ENCODE measurements at places on chromosomes 3 and 15.

DNA sequence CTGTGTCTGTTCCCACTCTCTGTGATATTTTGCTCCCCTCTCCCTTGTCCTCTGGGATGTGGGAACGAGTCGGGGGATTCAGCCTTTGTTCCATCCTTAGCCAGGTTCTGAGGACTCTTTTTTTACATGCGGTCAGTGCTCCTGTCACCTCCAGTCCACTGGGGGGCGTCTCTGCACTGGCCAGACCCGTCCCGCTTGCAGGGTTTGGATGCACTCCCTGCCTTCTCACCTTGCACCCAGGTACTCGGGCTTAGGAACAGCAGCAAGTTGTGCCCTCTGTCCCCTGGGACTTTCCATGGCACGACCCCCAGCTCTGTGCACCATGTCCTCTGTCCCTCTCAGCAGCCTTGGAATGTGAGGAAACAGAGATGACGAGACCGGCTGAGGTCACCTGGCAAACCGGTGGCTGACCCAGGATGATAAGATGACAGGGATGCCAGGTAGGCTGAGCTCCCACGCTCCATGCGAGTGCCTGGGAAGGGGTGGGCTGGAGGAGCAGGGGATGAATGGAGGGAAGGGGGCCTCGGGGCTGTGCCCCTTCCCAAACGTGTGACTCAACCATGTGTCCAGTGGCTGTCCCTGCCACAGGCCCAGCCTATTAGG is 27.3 kb upstream of the FGD5 start:
- DNase-seq: no peak

DNA sequence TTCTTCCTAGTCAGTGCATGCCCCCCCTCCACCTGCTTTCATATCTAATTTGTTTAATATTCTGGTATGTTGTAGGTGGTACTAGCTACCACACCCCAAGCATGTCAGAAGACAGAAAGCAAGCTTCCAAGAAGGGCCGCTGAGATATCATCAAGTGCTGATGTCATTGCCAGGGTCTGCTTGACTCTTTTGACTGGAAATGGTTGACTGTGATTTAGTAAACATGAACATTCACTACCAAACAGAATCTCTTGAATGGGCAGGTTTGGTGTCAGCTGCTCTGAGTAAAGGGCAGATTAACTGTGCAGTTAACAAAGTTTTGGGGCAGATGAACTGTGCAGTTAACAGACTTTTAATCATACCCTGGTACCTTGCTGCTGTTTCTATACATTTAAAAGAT is 244.2 kb upstream of the SATB1 start:
- DNase-seq: no peak

DNA sequence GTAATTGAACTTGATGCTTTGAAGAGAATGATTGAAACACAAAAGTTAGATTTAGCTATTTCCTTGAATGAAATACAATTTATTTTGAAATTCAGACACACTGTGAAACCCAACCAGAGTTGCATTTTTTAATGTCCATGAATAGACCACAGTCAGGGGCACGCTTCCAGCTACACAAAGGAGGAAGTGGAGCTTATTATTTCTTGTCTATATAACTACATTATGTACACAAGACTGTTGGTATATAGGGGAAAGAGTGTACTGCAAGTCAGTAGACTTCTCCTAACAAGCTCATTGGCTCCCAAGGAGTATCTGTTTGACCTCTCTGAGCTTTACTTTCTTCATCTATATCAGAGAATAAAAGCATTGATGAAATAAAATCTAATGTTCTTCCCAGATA is 326.2 kb downstream of the RYR3 start:
- DNase-seq: no peak

GRCh38 chr3:184693011-184693975 is 18.6 kb downstream of the MAGEF1 start:
- DNase-seq: no peak

GRCh38 chr3:47517937-47518336 is 4.4 kb upstream of the ELP6 start:
- DNase-seq: no peak

- DNase-seq: peak; percentile 82
Measured at GRCh38 chr15:65069179-65069578, 1.4 kb upstream of the RASL12 start.

DNA sequence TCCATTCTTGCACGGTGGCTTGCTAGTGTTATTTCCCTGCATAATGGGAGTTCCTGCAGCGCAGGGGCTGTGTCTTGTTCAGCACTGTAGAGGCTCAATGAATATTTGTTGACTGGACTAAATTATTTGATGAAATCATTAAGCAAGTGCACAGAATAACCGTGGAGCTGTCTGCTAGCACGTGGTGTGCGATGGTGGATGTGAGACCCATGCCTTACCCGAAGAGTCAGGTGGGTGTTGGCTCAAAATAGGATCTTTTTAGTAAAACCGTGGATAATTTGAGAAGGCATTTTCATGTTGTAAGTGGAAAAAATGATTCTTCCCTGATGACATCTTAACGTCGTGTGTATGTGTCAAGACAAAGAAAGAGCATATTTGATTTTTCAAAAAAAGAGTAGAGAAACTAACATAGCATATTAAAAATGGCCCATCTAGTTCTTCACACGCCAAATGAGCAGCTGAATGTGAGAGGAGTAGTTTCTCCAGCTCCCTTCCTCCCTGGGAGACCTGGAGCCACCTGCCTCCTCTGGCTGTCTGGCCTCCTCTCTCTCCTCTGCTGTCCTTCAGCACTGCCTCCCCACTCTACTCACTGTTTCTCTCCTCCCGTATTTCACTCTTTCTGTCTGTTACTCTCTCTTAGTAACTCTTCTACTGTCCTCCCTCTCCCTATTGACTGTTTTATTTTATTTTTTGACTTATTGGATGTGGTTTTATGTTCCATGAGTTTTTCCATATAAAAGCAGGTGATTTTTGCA is 6.3 kb downstream of the FAM81A start:
- DNase-seq: no peak

- DNase-seq: no peak
Measured at GRCh38 chr3:71461749-71462483, 121.6 kb downstream of the FOXP1 start.

- DNase-seq: no peak
Measured at GRCh38 chr3:123732447-123732846, 147.6 kb upstream of the HACD2 start.

DNA sequence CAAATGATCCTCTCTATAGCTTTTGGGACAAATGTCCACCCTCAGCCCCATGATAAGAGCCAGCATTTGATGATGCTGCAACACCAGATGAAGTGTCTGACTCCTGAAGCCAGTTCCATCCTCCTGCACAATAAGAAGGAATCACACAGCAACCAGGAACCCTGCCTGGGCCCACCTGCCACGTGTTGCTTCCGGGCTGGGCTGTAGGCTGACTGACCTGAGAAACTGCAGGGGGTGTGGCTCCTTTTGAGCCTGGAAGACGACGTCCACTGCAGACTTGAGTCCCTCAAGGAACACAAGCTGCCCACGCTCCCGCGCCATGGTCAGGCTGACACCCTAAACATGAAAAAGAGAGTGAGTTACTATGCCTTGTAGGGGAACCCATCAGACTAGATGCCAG is 9.4 kb downstream of the ELP6 start:
- DNase-seq: no peak

DNA sequence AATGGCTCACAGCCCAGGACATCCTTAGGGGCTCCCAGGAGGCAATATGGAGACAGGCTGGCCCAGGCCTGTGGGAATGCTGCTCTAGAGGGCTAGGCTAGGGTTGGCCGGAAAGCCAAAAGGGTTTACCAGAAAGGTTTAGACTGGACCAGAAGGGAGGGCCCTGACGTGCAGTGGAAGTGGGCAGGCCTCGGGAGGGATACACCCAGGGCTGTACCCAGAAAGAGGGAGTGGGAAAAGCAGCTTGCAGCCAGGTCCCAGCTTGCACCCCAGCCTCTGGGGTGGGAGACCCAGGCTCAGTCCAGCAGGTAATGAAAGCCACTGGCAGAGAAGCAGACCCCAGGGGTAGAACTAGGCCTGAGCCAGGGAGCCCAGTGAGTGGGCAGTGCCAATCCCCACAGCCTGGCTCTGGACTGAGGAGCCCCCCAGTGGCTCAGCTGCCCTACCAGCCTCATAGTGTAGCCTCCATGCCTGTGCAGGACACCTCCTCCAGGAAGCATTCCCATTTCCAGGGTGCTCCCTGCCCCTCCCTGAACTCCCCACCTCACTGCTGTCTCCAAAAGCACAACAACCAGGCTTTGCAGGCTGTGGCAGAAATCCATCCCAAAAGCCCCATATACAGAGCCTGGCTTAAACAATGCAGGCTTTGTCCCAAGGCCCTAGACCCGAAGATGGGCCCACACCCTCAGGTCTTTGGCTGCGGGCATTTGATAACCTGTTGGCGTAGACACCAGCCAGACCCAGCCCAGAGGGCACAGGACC is 3.5 kb downstream of the GORASP1 start:
- DNase-seq: no peak

DNA sequence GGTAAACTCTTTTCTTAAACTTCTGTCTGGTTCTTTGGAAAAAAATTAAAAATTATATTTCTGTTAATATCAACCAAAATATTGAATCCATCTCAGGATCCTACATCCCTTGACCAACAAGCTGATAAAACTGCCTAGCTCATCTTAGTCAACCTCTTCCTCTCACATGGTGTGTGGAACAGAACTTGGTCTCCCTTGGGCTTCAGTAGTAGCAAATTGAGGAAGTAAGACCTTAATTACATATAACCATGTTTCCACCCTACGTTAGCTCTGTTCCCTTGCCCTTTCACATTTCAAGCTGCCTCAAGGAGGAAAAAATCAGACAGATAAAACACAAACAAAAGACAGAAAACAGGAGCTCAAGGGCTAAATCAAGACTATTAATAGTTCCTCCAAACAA is 116.4 kb downstream of the GREM1 start:
- no peak for DNase-seq

- DNase-seq: no peak
Measured at GRCh38 chr3:191262650-191263049, 63.6 kb downstream of the OSTN start.

DNA sequence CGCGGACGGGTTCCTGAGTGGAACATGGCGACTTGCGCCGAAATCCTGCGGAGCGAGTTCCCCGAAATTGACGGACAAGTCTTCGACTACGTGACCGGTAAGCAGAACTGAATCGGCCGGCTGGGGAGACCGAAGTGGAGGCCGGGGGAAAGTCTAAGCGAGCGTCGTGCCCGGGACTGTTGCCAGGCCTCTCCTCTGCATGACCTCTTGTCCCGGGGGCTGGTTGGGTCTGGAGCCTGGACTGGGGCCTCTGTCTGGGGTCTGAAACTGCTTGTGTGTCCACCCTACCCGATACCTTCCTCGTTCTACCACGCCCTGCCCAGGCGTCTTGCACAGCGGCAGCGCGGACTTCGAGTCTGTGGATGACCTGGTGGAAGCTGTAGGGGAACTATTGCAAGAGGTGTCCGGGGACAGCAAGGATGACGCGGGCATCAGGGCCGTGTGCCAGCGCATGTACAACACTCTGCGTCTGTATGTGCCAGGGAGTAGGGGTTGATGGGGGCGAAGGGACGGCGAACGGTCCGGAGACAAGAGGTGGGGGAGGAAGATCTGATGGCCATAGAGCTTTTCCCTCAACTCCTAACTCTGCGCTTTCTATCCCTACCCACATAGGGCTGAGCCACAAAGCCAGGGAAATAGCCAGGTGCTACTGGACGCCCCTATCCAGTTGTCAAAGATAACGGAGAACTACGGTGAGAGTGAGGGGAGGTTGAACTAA is at the start of gene ABCF3:
Gene ABCF3 (plus strand): TSS at position 16 of the 718 bp plus-strand sequence. CDS start 9 bp downstream, at position 25.
- no peak for DNase-seq

- DNase-seq: no peak
Measured at GRCh38 chr15:100099976-100100375, 241.8 kb downstream of the ADAMTS17 start.

DNA sequence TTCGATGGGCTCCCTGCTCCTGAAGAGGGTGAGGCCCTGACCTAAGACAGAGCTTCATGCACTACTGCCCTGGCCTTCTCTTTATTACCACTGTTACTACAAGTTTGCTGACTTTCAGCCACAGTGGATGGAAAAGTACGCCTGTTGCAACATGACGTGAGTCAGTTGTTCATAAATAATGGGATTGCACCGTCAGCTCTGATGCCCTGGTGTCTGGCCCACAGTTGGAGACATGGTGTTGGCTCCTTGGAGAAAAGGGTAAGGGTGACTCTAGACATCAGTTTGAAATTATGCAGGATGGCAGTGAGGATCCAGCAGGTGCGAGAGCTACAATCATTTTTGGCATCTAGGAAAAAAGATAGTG is 5.5 kb downstream of the PAQR5 start:
- peak; percentile 91 for DNase-seq

- no peak for DNase-seq
Measured at GRCh38 chr3:38662544-38662943, 13.1 kb upstream of the SCN5A start.

- no peak for DNase-seq
Measured at GRCh38 chr15:40280260-40281056, 2.4 kb downstream of the ANKRD63 start.

DNA sequence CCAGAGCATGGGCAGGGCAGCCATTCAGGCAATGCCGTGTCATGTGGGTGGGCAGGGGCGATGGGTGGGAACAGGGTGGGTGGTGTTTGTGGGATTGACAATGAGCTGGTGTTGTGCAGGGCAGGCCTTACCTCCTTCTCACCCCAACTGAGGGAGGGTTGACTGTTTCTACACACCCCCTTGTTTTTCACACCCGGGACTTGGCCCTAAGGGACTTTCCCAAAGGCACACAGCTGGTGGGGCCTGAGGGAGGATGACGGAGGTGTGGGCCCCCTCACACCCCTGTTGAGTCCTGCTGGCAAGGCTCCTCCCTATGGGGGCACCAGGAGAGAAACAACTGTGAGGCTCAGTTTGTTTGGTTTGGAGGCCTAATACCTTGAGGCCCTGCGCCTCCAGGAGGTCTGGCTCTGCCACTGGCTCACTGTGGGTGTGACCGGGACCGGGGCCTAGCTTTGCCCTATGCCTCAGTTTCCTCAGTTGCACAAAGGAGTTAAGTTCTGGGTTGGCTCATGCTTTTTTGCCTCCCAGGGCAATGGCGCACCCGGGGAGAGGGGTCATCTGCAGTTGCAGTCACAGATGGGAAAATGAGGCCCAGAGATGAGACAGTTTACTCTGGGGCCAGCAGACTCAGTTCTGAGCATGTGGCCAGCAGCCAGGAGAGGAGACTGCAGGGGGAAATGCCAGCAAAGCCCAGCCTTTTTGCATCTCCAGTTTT is 5.1 kb upstream of the DNAH1 start:
- DNase-seq: no peak

- no peak for DNase-seq
Measured at GRCh38 chr3:43212914-43213611, 73.3 kb upstream of the SNRK start.

DNA sequence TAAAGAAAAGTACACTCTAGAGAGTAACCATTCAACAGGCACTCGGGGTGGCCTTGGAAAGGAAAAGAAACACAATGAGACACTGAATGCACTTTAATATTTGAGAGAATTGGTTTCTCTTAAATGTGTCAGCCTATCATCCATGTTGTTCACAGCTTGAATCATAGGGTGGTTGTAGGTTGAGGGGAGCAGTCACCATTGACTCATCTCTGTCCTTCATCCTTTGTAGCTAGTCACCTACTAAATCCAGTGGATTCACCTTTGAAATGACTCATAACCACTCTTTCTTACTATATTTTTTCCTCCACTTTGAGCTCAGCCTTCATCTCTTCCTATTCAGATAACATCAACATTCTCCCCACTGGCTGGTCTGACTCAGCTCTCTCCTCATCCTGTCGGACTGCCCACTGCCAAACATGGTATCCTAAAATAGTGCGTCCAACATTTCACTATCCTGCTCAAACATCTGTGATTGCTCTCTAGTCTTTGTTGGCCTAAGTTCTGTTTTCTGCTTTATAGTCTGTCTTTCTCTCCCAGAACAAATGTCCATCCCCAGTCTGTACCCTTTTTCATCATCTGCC is 182.7 kb upstream of the GADL1 start:
- peak; percentile 70 for DNase-seq

All from stromal cell of bone marrow (primary cell).